ENCODE measurements at places on chromosomes 12 and 14.

- no peak for DNase-seq
These were observed 13.8 kb downstream of the CLBA1 start for GRCh38 chr14:104999361-104999760.

DNA sequence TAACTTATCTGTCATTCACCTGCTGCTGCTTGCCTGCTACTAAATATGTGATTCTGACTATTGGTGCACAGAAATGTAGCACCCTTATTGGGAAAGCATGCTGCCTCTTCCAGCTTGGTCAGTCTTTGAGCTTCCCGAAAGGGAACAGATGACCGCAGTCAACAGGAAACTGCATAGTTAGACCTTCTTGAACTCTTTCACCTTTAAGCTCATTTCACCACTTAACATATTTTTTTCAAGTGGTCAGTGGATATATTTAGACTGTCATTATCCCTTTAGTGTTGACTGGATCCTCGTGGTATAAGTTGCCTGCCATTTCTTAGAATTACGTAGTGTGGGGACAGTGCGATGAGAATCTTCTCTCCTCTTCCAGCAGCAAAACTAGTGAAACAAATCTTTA, 224.9 kb downstream of the FBXL14 start:
- DNase-seq, result no peak

DNA sequence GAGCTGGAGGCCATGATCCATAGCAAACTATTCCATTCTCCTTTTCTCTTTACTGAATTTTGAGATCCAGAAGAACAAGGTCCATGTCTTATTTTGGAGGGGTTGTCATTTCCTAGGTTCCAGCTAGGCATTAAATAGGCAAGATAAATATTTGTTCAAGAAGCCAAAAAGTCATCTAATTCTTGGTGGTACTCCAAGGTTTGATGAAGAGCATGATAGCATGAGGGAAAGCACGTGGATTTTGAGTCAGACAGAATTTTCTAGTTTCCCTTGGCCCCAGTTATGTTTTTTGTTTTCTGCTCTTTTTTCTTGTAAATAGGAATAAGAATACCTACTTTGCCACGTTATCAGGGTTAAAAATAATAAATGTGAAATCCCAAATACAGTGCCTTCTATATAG, 25.5 kb upstream of the FRMD6 start:
- no peak for DNase-seq

- DNase-seq, result no peak
These were observed 8.9 kb downstream of the GPR65 start for GRCh38 chr14:88013750-88014349.

DNA sequence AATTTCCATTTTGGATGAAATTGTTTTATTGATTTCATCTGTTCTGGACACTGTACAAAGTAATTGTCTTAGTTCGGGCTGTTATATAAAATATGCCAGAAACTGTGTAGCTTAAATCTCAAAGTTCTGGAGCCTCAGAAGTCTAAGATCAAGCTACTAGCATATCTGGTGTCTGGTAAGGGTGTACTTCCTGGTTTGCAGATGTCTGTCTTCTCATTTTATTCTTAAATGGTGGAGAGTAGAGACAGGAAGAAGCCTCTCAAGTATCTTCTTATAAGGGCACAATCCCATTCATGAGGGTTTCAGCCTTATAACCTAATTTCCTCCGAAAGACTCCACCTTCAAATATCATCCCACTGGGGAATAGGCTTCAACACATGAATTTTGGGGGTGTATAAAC, 51.3 kb downstream of the MON2 start:
- no peak for DNase-seq

- no peak for DNase-seq
These were observed 437.3 kb downstream of the MED13L start for GRCh38 chr12:115840159-115840558.

DNA sequence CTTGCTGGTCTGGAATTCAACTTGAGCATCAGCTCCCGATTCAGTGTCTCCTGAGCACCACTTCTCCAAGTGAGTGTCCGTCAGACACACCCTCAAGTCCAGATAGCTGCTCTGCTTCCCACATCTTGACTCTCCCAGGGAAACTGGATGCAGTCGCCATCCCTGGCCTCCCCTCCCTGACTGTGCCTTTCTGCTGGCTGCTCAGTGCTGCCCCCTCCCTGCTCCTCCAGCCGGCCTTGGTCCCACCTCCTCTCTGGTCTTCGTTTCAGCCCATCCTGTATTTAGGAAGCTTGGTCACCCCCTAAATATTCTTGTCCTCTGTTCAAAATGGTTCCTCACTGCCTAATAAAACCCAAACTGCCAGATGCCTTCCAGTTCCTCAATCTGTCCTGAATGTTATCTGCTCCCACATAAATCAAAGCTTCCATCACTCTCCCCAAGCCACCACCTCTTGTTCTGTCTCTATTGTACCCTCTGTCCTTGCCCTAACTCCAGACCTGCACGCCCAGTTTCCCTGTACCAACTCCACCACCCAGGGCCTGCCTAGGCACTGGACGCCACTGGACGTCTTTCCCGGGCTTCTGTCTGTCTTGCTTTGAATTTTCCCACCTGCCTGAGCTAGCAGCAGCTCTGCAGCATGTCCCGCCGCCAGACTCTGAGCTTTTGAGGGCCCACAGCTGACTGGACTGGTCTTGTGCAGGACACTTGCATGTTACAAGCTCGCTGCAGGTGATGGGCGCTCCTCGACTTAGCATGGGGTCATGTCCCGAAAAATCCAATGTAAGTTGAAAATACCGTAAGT, 33.8 kb downstream of the CCDC92 start:
- DNase-seq, result no peak

DNA sequence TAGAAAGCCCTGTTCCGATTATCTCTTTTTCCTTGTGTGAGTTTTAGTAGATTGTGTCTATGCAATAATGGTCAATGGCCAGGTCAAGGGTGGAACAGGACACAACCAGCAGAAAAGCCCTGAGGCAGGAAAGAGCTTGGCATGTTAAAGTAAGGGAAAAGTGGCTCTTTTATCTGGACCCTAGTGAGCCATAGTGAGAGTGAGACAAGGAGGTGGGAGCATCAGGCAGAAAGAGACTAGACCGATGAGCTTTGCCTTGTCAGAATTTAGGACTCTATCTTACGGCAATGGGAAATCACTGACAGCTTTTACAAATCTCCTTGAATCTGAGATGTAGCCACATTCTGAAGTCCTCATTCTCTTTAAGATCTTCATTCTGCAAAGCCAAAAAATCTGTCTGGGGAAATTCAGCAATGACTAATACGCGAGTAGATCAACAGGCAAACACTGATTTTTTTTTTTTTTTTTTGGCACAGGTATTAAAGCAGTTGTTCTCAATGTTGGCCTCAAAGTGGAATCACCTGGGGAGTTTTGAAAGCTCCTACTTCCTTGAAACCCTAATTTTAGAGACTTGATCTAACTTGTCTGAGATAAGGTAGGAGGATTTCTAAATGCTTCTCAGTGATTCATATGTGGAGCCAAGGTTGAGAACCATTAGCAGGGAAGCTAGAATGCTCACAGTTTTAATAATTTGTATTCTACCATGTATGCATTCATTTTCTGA, 33.9 kb downstream of the TMEM19 start:
- no peak for DNase-seq

DNA sequence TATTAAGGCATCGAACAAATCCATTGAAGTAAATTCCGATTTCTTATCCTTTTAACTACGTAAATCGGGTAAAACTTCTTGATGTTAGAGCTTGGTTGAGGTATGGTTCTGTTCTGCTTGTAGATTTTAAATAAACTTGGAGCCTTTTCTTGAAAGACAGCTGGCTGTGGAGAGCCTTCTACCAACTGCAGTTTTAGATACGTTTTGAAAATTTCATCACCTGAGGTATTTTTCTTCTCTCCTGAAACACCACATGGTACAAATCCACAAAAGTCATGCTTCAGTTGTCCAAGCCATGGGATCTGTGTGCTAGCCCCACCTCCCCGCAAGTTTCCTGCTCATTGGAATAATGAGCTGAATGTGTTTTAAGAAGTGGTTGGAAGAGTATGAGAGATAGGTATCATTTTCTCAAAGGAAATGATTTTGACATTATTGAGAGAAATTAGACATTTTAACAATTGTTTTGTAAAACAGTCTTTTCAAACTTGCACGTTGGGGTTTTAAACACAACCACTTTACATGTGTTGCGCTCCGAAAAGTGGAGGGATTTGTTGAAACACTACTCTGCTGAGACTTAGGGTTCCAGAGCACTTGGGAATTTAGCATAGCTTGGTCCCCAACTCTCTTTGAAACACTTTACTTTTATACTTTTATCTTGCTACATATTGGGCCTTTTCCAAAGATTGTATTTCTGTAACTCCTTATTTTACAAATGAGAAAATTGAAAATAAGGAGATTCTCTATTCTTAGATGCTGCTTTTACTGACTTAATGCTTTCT, 1.4 kb downstream of the PPM1A start:
- DNase-seq, result no peak

- DNase-seq, result no peak
These were observed 21.4 kb upstream of the CMKLR1 start for GRCh38 chr12:108360487-108360886.

- DNase-seq, result peak; percentile 85
These were observed 16.1 kb downstream of the AK7 start for GRCh38 chr14:96407935-96408570.

- DNase-seq, result no peak
These were observed 25.2 kb downstream of the DHRS4L2 start for GRCh38 chr14:24013654-24014514.

DNA sequence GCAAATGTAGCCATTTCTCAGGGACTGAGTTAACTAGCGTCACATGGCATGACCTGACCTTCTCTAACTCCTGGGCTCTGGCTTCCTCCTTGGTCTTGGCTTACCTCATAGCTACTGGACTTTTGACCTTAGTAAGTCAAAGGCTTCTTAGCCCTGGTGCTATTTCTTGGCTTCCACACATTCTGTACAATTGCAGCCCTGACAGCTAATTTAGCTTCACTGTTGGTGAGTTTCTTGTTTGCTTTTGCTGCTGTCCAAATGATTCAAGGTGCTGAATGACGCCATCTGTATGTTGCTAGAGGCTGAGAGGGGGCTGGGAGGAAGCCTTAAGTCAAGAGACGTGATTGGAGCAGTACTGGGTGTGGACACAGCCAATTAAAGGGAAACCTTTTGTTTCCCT, 202.7 kb downstream of the PRKD1 start:
- DNase-seq, result no peak

DNA sequence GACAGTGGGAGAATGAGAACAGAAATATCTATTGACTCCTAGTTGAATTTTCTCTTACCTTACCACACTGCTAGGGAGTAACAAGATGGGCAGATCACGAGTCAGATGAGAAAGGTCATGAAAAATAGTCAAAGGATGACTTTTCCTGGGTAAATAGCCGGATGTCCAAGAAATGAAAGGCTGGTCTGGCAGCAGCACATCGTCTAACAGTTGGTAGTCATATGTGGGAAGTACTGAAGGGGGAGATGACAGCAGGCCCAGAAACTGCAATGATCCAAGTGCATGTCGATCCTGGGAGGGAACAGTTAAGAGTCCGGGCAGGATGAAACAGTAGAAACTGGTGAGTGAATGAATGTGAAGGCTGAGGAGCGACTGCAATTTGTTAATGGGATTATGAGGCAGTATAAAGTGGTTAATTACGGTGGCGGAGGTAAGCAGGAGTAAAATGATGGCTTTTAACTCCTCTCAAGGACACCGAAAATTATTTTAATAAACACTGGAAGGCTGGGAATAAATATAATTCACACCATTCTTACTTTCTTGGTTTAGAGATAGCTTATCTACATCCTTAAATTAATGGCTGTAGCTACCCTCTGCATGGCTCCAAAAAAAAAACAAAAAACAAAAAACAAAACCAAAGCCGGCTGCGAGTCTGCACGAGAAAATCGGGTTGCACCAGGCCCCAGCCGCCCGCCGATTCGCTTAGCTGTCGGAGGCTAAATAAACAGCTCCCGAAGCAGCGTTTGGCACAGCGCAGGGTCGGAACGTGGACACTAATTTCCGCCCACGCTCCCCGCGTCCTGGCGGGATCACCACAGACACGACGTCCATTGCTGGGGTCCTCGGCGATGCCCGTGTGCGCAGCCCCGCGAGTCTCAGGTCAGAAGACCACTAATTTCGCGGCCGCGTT, 1.0 kb upstream of the ERC1 start:
- no peak for DNase-seq

DNA sequence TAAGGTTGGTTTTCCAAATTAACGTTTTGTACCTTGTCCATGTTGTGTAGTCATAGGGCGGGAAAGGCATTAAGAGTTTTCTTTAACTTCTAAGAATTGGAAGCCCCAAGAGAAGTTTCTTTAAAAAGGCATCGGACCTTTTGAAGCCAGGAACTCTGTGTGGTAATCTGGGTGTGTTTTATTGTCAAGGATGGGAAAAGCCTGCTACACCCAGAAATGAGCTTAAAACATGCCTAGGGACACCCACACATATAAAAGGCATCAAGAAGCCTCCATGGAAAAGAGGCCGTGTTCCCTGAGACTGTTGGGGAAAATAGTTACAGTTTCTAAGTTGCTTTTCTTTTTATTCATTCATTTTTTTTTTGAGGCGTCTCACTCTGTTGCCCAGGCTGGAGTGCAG, 81.0 kb upstream of the PTHLH start:
- DNase-seq, result no peak

DNA sequence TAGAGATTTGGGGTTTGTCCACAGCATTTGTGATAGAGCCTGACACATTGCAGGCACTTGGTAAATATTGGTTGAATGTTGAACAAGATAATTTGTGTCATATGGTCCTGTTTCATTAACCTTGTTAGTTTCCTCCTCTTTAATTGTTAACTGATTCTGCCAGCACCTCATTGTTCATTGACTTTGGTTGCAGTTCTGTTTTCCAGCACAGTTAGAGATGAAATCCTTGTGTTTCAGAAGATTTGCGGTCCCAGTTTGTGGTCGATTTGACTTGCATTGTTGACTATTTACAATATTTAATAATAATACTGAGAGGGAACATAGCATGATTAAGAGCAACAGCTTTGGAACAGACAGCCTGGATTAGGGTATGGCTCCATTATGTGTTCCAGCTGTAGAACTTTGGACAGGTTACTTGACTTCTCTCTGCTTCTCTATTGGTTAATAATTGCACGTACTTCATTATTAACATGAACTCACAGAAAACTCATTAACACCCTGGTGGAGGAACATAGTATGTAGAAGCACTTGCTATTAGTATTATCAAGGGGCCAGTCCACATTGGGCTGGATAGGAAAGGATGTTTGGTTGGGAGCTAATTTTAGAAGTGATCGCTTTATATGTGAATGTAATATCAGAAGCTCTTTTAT, 8.7 kb downstream of the DRAM1 start:
- DNase-seq, result no peak

DNA sequence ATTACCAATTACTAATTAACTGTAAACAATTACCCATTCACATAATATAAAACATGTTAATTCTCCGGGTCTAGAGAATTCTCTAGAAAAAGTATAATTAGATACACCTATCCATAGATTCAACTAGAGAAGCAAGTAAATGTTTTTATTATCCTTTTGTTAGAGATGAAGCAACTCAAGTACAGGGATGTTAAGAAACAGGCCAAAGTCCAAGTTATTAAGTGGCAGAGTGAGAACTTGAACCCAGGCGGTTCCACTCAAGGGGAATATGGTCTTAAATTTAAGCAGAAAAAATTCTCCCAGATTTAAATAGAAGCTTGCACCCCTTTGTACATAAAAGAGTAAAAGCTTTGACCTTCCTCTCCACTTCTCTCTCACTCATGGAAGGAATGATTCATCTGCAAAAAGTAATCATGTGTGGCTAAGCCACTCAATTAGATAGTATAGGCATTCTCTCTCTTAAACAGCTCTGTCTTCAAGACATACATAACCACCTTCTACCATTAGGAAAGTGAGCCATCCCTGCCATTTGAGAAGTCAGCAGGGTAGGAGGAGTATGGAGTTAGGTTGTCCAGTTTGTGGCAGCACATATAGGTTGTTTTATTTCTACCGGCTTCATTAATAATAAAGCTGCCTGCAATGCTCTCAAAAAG, 34.1 kb downstream of the ERGIC2 start:
- no peak for DNase-seq

- DNase-seq, result no peak
These were observed 324.4 kb downstream of the PAWR start for GRCh38 chr12:79366374-79366773.

Measured in vagina (tissue), 2 donors.